ENCODE measurements at places on chromosomes 1 and 21.

DNA sequence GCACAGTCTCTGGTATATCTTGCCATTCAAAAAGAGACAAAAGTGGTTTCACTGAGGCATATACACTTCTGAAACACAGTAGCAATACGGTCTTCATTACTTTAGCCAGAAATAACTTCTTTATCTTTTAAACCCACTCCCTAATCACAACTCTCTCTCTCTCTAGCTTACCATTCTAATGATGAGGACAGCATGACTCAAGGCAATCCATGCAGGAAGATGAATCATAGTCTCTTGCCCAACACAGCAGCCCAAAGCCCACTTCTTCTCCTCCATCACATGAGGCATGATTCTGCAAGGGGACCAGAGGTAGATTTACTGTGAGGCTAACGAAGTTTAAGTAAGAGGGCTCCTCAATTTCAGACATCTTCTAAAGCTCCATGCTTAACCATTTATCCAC, 285.0 kb upstream of the NR5A2 start:
- no peak for DNase-seq

- DNase-seq: no peak
These were observed 15.2 kb upstream of the LMX1A start for GRCh38 chr1:165371588-165372225.

GRCh38 chr21:46598581-46599572, 6.0 kb downstream of the S100B start:
- DNase-seq: peak; percentile 24

GRCh38 chr21:14918527-14918926, 146.3 kb downstream of the NRIP1 start:
- DNase-seq: no peak

GRCh38 chr1:113792986-113793385, 19.3 kb downstream of the RSBN1 start:
- no peak for DNase-seq
